Activated naive CD4-positive, alpha-beta T cell (primary cell): ENCODE measurements at places on chromosomes 12 and 14.

DNA sequence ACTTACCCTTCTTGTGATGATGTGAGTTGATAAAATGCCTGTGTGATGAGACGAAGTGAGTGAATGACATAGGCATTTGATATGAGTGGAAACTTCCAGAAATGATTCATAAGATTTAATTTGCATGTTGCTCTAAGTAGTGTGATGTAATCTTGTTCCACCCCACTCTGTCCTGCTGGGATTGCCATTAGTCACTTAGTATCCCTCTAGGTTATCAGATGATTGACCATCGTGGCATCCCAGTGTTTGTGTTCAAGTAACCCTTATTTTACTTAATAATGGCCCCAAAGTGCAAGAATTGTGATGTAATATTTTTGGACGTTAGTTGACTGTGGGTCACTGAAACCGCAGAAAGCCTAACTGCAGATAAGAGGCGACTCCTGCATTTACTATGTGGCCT, 214.4 kb upstream of the DIO2 start:
- no peak for DNase-seq

GRCh38 chr12:16346958-16347357, 487 bp upstream of the MGST1 start:
- no peak for DNase-seq

DNA sequence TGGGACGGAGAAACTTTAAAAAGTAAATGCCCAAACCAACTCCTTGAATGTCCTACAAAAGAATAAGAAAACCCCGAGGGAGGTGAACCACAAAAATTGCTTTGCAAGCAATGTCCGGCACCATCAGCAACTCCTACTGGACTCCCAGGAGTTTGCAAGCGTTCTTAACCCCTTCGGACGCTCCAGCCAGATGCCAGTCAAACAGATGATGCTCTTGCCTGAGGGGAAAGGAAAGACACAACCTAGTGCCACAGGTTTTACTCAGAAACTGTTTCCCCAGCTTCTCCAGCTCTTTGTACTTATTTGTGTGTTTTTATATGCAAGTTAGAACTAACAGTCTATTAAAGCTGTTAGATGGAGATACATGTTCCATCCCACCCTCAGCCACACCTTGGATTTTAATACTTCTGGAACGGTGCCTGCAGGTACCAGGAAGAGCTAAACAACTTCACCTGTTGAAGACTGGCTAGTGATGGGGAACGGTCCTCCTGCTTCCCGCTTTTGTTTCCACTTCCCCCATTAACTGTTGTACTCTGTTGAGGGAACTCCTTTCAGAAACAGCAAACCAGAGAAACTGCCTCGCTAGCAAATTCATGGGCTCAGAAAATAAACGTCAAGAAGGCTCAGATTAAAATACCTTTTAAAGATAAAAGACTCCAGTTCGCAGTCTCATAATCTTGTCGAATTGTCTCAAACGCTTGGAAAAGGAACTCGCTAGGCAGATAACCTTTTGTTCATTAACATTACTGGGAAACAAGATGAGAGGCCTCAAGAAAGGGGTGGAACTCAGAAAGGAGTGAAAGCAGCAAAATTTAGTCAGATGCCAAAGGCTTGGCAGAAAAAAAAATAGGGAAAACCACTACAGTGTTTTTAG, 1.1 kb upstream of the FERMT2 start:
- DNase-seq, result no peak

DNA sequence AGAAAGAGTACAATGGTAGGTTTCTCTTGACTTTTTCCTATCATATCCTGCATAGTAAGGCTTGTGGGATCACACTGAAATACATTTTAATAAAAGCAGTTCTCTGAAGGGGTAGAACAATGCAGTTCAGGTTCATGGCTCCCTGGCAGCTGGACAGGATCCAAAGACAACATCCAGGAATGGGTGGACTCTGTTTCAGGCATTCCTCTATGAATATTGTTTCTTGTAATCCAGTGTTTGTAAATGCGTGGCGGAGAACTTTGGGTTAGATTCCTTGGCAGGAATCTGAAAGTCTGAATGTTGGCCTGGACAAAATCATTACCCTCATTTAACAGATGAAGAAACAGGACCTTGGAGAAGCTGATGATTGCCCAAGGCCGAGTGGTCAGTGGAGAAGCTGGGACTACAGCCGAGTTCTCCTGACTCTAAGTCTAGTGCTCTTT, 43.5 kb downstream of the SYNE2 start:
- DNase-seq, result no peak

- peak; percentile 14 for DNase-seq
These were observed 94.7 kb downstream of the SLC2A13 start for GRCh38 chr12:40010899-40011774.

- DNase-seq, result no peak
These were observed 450.6 kb downstream of the ZFP36L1 start for GRCh38 chr14:68342216-68342763.

- no peak for DNase-seq
These were observed 1.2 kb downstream of the KCNJ8 start for GRCh38 chr12:21773263-21773741.

DNA sequence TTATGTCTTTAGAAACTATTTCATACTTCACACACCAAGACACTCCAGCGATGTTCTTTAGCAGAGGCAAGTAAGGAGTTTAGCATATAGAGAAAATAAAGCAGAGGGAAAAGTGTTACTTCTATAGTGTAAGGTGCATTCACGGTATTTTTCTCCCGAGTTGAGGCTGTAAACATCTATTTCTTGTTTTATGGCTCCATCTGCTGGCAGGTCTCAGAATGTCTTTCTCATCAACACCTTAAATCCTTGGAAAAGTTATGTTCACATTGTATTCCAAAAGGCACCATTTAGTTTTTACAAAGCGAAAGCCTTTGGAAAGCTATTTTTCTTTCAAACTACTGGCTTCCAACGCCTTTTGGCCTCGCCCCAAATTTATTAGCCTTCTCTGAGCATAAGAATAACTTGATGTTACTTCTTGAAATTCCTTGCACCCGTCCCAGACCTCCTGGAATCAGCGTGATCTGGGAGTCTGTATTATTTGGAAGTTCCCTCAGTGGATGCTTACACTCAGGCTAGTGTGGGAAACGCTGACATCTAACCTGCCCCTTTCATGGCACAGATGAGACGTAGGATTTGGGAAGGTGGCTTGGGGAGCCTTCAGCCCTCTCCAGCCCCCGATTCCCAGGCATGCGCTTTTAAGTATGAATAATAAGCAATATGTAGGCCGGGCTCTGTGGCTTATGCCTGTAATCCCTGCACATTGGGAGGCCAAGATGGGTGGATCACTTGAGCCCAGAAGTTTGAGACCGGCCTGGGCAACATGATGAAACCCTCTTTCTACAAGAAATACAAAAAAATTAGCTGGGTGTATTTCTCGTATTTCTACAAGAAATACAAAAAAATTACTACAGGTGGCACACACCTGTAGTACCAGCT, 1.9 kb upstream of the PIWIL1 start:
- DNase-seq, result no peak

- DNase-seq, result no peak
These were observed 173.4 kb upstream of the NTF3 start for GRCh38 chr12:5258498-5258897.

GRCh38 chr12:72365151-72365550, 93.0 kb downstream of the TRHDE start:
- DNase-seq, result no peak

DNA sequence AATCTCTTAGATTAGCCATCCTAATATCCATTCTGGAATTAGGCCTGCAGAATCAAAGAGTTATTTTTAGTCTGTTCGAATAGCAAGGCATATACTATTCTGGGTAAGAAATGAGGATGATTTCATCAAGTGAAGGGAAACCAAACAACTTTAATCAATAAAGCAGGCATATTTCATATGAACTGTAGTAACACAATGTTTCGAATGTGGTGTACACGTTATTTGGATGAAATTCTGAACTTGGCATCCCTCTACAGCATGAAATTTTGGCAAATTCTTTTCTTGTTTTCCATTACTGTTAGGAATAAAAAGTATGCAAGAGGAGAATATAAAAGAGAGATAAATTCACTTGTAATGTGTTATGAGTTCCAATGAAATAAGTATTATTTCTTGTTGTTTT, 1233.3 kb upstream of the SEL1L start:
- DNase-seq, result no peak

GRCh38 chr12:93741659-93742109, 64.5 kb downstream of the CRADD start:
- no peak for DNase-seq

DNA sequence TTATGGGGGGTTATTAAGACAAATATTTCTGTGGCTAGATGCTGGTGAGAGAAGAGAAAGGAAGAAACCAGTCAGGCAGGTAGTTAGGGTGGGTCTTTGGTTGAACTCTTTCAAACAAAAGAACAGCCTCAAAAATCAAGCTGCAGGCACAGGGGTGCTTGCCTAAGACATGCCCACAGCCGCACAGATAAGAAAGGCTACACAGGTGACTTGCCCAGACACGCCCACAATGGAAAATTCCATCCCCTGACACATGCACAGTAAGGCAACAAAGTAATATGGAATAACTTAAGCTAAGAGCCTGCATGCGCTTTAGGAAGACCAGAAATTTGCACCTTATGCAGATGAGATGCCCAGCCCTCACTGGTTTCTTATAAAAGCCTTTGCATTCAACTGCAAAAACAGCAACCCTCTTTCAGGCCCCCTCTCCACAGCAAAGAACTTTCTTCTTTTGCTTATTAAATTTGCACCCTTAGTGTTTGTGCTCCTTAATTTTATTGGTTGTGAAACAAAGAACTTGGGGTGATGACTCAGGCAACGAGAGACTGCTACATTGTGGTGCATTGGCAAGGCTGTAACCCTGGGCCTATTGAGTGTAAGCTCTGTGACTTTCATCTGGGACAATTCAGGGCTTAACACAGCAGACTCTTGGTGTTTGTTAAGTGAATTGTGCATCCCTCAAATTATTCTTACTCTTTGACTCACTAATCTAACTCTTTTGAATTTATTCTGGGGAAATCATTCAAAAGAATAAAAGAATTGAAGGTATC, 149.4 kb downstream of the RPAP3 start:
- no peak for DNase-seq

DNA sequence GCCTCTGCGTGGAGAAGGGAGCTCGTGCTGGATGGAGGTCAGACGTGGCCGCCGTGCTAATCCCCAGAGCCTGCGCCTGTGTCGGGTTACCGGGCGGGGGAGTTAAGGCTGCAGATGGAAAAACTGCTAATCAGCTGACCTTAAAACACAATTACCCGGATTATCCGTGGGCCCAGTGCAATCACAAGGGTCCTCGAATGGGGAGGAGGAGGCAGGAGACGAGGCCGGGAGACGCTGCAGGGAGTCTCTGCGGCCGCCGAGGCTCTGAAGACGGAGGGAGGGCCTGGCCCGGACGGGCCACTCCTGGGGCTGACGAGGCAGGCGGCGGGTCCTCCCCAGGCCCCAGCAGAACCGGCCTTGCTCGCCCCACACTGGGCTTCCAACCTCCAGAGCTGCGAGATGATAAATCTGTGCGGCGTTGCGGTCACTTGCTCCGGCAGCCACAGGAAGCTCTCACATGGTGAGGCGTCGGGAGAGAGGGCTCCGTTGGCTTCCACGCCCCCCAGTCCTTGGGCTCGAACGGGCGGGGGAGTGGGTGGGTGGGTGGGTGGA, 32.9 kb upstream of the FBRSL1 start:
- no peak for DNase-seq

- DNase-seq, result peak; percentile 9
These were observed 32.0 kb downstream of the TSHR start for GRCh38 chr14:80987235-80988032.

DNA sequence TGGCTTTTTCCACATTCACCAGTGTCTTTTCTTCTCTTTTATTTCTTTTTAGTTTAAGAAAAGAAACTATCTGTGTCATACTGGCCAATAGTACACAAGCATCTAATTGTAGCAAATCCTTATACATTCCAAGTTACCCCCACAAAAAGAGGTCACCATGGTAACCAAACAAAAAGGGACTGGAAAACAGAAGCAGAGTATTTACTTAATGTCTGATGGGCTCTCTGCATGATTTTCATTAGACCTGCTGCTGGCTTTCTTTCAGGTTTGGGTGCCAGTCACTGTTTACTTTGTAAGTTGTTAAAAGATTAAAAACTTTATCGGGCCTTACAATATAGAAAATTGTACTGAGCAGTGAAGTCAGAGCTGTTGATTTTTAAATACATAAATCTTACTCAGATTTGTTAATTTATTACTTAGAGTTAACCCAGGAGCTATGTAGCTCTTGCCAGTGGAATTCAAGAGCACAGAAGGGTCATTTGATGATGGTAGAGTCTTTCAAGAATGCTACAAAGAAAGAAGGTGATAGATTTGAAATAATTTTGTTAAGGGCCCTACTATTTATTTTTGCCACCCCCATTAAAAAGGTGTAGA, 123.9 kb downstream of the BRMS1L start:
- DNase-seq, result no peak

- DNase-seq, result no peak
These were observed 27.6 kb upstream of the GALNT9 start for GRCh38 chr12:132356691-132357622.

- no peak for DNase-seq
These were observed 29.6 kb upstream of the OR5AU1 start for GRCh38 chr14:21185491-21185890.

DNA sequence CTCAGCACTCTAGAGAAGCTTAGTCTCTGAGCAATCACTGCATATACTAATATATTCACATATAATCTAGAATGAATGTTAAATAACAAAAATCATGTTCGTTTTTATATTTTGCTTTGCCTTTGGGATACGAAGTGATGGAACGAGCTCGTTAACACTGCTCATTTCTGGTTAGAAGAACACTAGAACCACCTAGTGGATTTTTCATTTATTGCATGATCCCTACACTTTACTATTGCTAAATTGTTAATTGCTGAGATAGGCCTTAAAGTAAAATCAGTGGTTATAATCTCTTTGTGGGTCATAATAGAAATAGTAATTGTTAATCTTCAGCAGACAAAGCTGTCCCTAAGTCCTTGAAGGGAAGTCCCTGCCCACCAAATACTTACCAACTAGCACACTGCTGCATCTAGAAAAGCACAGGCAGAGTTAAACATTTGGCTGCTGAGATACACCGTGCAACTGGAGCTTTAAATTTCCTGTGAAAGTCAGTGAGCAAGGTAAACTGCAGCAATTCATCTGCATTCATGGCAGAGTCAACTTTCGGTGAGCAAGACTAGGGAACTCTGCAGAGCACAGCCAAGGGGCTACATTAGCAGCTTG, 353.7 kb downstream of the APAF1 start:
- no peak for DNase-seq

DNA sequence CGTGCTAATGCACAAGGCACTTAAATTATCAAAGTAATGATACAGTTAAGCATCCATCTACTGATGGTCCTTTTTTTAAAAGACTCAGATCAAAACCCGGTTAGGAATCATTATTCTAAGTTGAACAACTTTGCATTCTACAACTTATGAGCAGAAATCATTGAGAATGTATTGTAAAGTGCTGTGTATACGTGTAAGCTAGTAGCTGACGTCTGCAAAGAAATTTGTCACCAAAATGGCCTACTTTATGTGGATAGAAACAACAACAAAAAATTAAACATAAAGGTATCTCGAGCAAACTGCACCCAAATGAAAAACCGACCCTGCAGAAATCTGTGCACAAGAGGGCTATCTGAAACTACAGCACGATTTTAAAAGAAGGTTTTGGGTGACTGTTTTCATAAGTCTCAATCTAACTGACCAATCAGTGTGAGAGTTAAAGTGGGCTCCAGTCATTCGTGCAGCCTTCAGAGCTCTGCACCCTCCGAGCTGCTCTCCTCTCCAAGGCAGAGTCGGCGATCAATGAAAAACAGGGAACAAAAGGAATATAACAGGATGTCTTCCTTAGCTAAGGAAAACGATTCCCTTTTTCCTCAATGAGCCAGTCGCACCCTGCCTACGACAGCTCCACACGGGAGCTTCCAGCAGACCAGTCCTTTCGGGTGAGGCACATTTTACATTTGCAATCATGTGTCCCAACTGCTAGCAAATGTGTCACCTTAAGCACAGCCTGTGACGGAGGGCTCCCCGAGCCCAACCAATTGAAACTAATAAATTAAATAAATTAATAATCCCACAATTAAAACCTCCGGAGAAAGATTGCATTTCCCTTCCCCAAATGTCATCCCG, 200.7 kb upstream of the FOXN3 start:
- no peak for DNase-seq
